RWPE2 (cell line): ENCODE measurements at places on chromosomes 11 and 22.

GRCh38 chr11:75189108-75189507 lies 38.2 kb downstream of the SLCO2B1 start:
- H3K27ac ChIP-seq: no peak overlapping the region
- H3K4me1 ChIP-seq: no peaks in the 10 kb centered on the region
- no peak for DNase-seq
- H3K27me3 ChIP-seq: no peaks in the 10 kb centered on the region
- H3K4me3 ChIP-seq: no peak overlapping the region
- H3K36me3 ChIP-seq: no peaks in the 10 kb centered on the region

DNA sequence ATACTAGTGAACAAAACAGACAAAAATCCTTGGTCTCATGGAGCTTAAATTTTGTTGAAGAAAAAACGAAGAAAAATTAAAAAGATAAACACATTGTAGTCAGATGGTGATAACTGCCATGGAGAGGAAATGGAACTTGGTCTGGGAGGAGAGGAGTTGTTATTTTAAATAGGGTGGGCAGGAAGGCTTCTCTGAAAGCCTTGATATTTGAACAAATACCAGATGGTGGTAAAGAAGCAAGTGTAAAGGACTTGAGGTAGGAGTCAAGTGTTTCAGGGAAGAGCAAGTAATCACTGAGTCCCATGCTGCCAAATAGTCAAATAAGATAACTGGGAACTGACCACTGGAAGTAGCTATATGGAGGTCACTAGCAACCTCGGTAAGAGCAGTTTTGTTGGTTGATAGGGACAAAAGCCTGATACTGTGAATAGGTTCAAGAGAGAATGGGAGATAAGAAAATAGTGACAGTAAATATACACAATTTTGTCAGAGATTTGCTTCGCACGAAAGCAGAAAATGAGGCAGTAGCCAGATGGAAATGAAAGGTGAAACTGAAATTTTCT lies 55.1 kb downstream of the SESN3 start:
- no peak for DNase-seq
- no peaks in the 10 kb centered on the region for H3K27me3 ChIP-seq
- H3K4me3 ChIP-seq: no peak overlapping the region

DNA sequence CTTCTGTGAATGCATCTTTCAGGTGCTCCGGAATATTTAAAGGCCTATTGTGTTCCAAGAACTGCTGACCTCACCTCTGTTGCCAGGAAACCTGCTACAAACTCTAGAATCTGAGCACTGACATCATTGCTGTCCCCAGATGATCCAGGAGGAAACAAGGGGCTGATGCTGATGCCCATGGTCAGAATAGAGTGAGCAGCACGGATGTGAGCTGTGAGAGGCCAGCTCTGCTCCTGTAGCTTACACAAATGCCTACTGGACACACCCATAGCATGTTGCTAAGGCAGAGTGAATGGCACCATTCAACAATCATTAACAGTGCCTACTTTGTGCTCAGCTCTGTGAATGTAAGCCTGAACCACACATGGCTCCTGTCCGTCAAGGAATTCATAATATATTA lies 276.7 kb upstream of the API5 start:
- H3K4me3 ChIP-seq: no peak overlapping the region
- H3K27me3 ChIP-seq: peaks cover 3% of the 10 kb centered on the region
- H3K4me1 ChIP-seq: no peaks in the 10 kb centered on the region
- H3K27ac ChIP-seq: no peak overlapping the region
- DNase-seq: no peak
- H3K36me3 ChIP-seq: no peaks in the 10 kb centered on the region

- no peaks in the 10 kb centered on the region for H3K4me1 ChIP-seq
- no peaks in the 10 kb centered on the region for H3K36me3 ChIP-seq
- no peak overlapping the region for H3K4me3 ChIP-seq
- no peaks in the 10 kb centered on the region for H3K27me3 ChIP-seq
Measured at GRCh38 chr22:39136317-39136716, 16.2 kb downstream of the CBX7 start.
